Naive thymus-derived CD8-positive, alpha-beta T cell (primary cell): ENCODE measurements at places on chromosomes 4 and X. TPM values are rescaled to one million over a fixed set of nuclear protein-coding genes. Genes with fewer than 3 reads are reported as not detected.

SH3RF1 gene
- not detected for total RNA-seq

RBM46 gene
- not detected for total RNA-seq

HERC6 gene
- 35.5 TPM for total RNA-seq

DNA sequence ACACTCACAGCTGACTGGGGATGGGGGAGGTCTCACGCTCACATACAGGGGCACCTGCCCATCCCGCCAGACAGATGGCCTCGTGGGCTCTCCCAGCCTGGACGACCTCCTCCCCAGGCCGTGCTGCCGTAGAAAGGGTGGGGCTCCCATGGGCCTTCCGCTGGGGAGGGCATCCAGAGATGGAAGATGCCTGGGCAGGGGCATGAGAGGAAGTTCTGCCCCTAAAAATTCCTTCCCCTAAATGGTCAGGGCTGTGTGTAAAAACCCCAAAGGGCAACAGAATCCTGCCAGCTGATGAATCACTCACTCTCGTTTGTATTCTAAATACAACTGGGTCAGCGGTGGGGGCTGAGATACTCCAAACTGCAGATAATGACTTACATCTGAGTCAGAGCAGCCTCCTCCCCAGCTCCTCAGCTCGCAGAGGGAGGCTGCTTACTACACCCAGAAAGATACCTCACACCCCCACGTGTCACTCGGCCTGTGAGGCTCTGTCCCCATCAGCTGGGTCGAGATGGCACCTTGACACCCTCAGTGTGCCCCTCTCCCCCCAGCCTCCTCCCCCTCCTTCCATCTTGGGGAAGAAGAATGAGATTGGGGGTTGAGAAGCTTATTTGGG, 10.1 kb downstream of the WDR1 start:
- H3K27me3 ChIP-seq: no peaks in the 10 kb centered on the region
- no peak for DNase-seq
- peaks cover 14% of the 10 kb centered on the region for H3K36me3 ChIP-seq
- H3K4me1 ChIP-seq: peaks cover 100% of the 10 kb centered on the region

ARX gene
- not detected for total RNA-seq

SYNPO2 gene
- 1.0 TPM for total RNA-seq

LAMTOR3 gene
- total RNA-seq: 24.9 TPM

DNA sequence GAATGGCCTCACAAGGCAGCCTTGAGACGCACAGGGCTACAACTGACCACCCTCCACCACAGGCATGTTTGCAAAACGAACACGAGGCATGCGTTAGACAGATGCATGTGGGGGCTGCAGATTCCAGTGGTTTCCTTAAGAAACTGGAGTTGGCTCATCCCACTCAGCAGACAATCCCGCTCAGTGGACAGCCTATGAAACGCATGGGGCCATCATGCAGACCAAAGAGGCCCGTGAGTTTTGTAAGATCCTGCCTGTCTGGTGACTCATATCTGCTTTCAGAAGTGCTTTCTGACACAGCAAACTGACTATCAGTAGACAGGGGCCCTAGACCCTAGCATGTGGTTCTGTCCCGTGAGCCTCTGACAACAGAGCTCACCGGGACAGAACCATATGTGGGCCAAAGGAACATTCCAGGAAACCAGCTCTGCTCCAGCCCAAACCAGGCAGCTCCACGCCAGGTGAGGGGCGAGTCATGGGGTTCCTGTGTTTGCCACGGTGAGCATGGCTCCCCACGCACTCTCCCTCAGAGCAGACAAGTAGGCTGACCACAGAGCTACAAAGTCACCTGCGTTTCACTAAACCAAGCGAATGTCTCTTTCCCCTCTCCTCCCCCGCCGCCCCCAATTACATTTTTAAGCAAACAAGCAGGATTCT, 74.4 kb downstream of the MTMR1 start:
- no peak overlapping the region for H3K4me3 ChIP-seq
- no peaks in the 10 kb centered on the region for H3K27me3 ChIP-seq
- H3K4me1 ChIP-seq: no peaks in the 10 kb centered on the region
- H3K36me3 ChIP-seq: no peaks in the 10 kb centered on the region
- H3K27ac ChIP-seq: no peak overlapping the region
- DNase-seq: no peak

TIGD2 gene
- 8.4 TPM for total RNA-seq

- H3K27me3 ChIP-seq: no peaks in the 10 kb centered on the region
- H3K4me1 ChIP-seq: peaks cover 9% of the 10 kb centered on the region
- no peak for DNase-seq
- peak overlapping the region; percentile 6 for H3K27ac ChIP-seq
- H3K36me3 ChIP-seq: no peaks in the 10 kb centered on the region
- no peak overlapping the region for H3K4me3 ChIP-seq
Measured at GRCh38 chr4:147808447-147808846, 76.6 kb downstream of the ARHGAP10 start.

- no peaks in the 10 kb centered on the region for H3K36me3 ChIP-seq
- no peaks in the 10 kb centered on the region for H3K4me1 ChIP-seq
- H3K27ac ChIP-seq: no peak overlapping the region
- H3K27me3 ChIP-seq: peaks cover 2% of the 10 kb centered on the region
Measured at GRCh38 chr4:41600243-41600912, 62.4 kb downstream of the LIMCH1 start.

- peaks cover 3% of the 10 kb centered on the region for H3K4me1 ChIP-seq
- no peaks in the 10 kb centered on the region for H3K27me3 ChIP-seq
- DNase-seq: no peak
- H3K4me3 ChIP-seq: no peak overlapping the region
- no peak overlapping the region for H3K27ac ChIP-seq
Measured at GRCh38 chr4:84145176-84145575, 353.9 kb downstream of the NKX6-1 start.

- H3K36me3 ChIP-seq: peaks cover 44% of the 10 kb centered on the region
- peaks cover 8% of the 10 kb centered on the region for H3K4me1 ChIP-seq
- H3K4me3 ChIP-seq: no peak overlapping the region
- DNase-seq: no peak
Measured at GRCh38 chr4:48623182-48623780, 133.2 kb downstream of the ZAR1 start.
